ENCODE measurements at places on chromosomes 5 and 9.

GRCh38 chr5:116675626-116675910 is 100.9 kb upstream of the SEMA6A start:
- DNase-seq, result no peak

DNA sequence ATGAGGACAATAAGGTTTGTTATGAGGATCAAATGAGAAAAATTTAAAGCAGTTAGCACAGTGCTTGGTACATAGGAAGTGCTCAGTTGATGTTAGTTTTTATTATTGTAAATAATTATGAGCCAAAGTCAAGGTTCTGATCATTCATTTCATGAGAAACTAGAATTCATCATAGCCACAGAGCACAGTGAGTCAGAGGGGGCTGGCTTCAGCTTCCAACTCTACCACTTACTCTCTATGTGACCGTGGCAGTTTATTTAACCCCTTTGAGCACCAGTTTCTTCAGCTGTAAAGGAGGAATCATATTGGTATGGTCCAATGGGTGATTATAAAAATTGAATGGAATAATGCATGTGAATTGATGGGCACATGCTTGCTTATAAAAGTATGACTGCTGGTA is 39.4 kb downstream of the KLHL3 start:
- DNase-seq, result no peak

- DNase-seq, result no peak
These were observed 40.1 kb upstream of the TLX3 start for GRCh38 chr5:171268700-171269620.

GRCh38 chr5:156913719-156914370 is 49.2 kb downstream of the TIMD4 start:
- peak; percentile 5 for DNase-seq

DNA sequence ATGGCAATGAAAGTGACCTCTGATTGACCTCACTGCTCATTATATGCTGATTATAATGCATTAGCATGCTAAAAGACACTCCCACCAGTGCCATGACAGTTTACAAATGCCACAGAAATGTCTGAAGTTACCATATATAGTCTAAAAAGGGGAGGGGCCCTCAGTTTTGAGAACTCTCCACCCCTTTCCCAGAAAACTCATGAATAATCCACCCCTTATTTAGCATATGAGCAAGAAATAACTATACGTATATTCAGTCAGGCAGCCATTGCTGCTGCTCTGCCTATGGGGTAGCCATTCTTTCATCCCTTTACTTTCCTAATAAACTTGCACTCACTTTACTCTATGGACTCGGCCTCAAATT is 163.1 kb downstream of the ESM1 start:
- DNase-seq, result no peak

- DNase-seq, result no peak
These were observed 166.3 kb downstream of the RORB start for GRCh38 chr9:74663439-74663838.

GRCh38 chr5:119373449-119373858 is 17.6 kb downstream of the TNFAIP8 start:
- no peak for DNase-seq

- DNase-seq, result peak; percentile 60
These were observed 599 bp downstream of the MLLT3 start for GRCh38 chr9:20621471-20622329.

GRCh38 chr5:132012371-132013005 is 1.0 kb upstream of the ACSL6 start:
- no peak for DNase-seq

GRCh38 chr9:131473198-131473885 is 29.4 kb upstream of the POMT1 start:
- no peak for DNase-seq

- no peak for DNase-seq
These were observed 13.4 kb upstream of the TXNDC8 start for GRCh38 chr9:110351009-110351467.

- no peak for DNase-seq
These were observed 153.4 kb downstream of the SLC12A2 start for GRCh38 chr5:128237000-128237399.

GRCh38 chr5:1541702-1542400 is 18.1 kb upstream of the LPCAT1 start:
- no peak for DNase-seq

DNA sequence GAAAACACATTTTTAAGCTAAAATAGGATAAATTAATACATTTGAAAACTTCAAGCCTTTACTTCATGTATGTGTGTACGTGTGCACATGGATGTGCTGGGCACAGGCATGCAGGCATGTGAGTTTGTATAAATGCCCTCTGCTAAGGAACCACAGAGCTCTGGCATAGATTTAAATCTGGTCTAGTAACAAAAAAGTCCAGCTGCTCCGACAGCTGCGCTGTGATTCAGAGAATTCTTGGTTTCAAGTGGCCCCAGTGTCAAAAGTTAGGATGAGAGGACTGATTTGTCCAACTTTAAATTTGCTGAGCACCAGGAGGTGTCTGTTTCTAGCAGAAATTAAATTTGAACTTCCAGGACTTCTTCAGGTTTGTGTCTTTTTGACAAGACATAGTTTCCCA is 203.7 kb upstream of the TUT7 start:
- DNase-seq, result no peak

DNA sequence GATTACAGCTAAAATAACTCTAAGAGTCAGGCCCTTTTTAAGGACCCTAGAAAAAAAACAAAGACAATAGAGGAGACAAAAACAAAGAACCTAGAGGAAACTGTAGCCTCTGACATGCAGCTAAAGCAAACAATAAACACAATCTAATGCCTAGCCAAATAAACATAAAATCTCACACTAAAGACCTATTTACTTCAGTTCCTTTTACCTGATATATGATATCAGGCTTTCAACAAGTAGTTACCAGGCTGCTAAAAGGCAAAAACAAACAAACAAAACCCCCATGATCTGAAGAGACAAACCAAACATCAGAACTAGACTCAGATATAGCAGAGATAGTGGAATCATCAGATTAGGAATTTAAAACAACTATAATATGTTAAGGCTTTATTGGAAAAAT is 226.5 kb upstream of the POU5F2 start:
- no peak for DNase-seq

DNA sequence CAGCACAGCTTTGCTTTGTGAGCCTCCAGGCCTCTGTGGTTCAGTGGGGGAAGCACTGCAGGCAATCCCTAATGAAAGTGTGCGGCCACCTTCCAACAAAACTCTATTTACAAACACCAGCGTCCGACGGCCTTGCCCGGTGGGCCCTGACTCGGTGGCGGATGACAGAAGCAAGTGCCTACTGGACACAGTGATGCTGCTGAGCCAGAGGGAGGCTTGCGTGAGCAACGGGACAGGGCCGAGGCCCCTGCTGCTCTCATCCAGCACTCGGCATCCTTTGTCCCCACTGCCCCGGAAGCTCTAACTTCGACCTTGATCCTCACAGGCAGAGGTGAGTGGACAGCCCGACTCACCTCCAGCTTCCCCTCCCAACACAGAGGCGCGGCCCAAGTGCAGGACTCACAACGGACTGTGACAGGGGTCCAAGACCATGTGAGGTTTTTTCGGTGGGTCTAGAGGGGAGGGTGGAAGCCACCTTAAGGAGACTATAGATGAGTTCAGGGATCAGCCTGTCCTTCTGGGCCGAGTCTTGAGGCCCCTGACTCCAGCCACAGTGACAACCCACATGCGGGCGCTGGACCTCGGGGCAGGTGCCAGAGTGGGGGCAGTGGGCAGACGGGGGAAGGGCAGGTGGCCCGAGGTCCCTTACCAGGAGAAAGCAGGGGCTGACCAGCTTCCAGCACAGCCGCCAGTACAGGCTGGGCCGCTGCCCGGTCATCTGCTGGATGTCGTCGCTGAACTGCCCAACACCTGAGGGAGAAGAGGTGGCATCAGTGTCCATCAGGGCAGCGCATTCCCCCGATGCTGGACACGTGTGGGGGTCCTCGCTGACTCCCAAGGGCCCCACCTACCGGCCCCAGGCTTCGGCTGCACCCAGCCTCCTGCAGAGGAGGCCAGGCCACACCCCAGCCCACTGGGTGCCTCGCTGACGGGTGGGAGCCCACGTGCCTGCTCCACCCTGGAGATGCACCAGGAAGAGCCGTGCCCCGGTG is 39.4 kb downstream of the SLC6A3 start:
- no peak for DNase-seq

DNA sequence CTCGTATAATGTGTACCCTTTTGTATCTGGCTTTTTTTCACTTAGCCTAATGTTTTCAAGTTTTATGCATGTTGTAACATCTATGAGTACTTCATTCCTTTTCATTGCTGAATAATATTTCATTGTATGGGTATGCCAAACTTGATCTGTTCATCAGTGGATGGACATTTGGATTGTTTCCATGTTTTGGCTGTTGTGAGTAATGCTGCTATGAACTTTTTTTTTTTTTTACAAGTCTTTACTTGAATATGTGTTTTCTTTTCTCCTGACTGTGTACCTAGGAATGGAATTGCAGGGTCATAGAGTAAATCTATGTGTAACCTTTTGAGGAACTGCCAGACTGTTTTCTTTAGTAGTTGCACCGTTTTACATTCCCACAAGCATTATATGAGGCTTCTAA is 52.4 kb downstream of the MTREX start:
- DNase-seq, result no peak

DNA sequence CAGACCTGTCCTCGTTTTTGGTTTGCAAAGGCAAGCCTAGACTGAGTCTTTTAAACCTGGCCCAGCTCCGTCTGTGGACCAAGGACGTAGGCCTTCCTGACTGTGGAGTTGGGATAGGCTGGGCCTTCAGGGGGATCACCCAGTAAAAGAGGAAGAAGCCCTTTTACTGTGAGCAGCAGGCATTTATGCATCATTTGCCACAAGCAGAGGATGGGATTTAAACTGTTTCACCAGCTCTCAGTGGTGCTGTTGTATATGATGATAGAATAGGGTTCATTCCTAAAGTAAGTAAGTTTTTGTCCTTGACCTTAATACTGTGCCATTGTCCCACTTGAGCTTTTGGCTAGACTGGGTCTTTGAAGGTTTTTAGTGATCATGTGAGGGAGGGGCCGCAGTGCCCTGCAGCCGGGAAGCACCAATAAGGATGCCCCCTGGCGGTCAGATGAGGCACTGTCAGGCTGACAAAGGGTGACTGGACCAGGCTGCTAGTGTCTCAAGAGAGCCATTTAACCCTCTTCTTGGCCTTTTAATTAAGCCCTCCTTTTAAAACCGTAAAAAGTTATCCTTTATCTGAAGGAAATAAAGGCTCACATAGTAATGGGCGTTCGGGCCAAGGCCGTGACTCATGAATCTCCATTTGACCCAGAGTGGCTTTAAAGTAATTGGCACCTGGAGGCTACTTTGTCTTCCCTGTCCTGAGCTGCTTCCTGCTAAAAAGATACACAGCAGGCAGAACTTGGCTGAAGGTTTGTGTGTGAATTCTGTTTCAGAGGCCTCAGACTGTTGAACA is 74.0 kb downstream of the UBAP1 start:
- DNase-seq, result peak; percentile 18

GRCh38 chr5:130116462-130116861 is 212.2 kb downstream of the CHSY3 start:
- no peak for DNase-seq

DNA sequence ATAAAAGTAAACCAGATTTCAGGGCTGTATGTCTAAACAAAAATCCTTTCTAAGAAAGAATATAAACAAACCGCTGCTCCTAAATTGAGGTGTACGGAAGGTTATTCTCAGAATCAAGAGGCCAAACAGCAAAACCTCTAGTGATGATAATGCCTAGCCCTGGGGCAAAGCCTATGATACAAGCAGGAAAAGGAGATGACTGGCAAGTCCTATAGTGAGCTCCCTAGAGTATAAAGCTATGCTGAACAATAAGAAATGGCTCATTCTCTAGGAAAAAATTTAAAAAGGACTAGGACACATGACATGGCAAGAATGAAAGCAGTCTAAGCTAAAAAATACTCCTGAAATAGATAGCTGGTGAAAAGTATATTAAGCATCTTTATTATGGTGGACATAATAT is 187.1 kb downstream of the BNC2 start:
- DNase-seq, result no peak

DNA sequence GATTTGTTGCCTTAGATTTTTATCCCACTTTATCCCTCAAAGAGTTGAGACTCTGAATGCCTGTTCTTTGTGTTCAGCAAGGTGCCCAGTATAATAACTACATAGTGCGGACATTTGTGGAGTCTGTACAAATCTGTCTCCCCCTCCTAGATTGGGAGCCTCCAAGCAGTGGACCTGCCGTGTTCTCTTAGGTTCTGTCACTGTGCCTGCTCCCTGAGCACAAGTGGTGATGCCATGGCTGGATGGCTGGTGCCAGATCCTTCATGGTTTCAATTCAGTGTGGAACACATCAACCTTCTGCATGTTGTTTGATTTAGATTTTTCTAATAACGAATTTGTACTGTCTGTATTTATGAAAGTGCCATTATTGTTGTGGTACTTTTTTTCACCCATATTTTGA is 292.9 kb downstream of the CD180 start:
- no peak for DNase-seq

- no peak for DNase-seq
These were observed 439.5 kb downstream of the ACTL7B start for GRCh38 chr9:108416324-108416723.

- no peak for DNase-seq
These were observed 65.6 kb downstream of the GNA14 start for GRCh38 chr9:77582525-77582924.

- DNase-seq, result no peak
These were observed 237.0 kb downstream of the SYK start for GRCh38 chr9:91038483-91039124.

DNA sequence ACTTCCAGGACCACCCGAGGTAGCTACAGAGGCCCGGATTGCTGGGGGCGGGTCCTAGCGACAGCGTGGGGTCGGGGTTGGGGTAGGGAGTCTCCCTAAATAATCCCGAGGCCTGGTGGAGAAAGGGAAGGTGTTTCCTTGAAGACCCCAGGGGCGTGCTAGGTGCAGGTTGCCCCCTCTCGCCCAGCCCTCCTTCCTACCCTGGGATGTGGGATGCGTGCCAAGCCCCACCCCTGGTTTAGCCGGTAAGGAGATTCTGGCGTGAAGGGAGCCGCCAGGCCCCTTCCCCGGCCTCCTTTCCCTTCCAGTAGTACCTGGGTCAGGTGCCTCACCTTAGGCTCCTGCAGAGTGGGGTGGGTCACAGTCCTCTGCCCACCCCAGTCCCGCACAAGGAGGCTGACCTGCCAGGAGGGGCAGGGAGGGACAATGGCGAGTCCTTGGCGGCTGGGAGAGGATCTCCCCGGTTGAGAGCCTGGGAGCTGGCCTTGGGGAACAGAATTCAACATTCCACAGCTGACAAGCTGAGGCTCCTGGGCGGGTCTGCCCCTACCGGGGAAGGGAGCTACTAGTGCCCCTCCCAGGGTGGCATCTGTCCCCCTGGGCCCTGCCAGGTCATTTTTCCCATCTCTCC is 674 bp downstream of the TSPAN17 start:
- DNase-seq, result no peak
